Fibroblast of pulmonary artery (primary cell): ENCODE measurements at places on chromosomes 5 and 9.
A peak's percentile ranks its signal among the peaks of the same experiment; 100 is the strongest.

GRCh38 chr5:166497496-166498104 lies 1793.8 kb upstream of the WWC1 start:
- no peak for DNase-seq

GRCh38 chr9:72932619-72933018 lies 20.2 kb downstream of the ALDH1A1 start:
- no peak for DNase-seq

DNA sequence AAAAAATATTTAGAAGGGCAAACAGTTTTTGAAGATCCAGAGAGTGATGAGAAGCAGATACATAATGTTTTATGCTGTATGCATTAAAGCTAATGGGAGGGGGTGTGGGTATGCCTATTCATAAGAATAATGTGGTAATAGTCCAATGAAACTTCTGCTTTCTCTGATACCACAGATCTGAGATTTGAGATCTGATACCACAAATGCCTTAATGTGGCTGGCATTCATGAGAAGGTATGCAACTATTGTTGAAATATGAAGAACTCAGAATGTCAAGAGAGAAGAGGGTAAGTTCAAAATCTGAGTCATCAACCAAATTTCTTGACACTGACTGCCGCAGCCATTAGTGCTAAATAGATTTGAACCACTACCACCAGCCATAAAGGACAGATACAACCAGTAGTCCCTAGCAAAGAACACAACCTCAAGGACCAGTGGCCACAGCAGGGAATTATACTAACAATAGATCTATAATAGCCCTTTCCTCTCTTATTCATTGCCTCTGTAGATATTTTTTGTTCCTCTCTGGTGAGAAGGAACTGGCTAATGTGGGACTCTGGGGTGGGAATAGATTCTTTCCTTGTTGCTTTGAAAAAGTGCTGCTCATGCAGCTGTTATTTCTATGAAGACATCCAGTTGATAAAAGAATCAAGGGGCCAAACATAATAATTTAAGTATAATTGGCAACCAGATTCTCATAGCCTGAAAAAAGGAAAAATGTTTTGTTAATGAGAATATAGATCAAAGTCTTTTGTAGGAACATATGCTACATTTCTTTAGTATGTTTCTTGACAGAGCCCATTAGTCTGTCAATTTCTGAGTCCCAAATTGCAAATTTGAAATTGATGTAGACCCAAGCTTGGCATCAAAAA lies 256.5 kb upstream of the ZNF608 start:
- no peak for DNase-seq

DNA sequence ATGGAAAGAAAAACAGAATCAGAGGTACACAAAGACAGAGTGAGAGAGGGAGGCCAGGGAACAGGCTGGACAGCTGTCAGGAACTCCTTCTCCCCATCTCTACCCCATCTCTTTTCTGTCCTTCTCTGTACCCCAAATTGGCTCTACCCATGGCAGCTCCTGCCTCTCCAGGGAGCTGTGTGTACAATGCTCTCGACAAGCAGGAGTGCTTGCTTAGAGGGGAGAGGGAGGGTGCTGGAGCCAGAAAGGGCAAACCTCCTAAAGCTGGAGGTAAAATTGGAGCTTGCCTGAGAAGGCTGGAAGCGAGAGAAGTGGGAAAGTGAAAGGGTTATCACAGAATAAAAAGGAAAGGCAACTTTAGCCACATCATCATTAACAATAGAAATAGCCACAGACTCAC lies 6.4 kb downstream of the TPM2 start:
- no peak for DNase-seq

GRCh38 chr9:10036095-10036494 lies 576.7 kb downstream of the PTPRD start:
- DNase-seq, result no peak

DNA sequence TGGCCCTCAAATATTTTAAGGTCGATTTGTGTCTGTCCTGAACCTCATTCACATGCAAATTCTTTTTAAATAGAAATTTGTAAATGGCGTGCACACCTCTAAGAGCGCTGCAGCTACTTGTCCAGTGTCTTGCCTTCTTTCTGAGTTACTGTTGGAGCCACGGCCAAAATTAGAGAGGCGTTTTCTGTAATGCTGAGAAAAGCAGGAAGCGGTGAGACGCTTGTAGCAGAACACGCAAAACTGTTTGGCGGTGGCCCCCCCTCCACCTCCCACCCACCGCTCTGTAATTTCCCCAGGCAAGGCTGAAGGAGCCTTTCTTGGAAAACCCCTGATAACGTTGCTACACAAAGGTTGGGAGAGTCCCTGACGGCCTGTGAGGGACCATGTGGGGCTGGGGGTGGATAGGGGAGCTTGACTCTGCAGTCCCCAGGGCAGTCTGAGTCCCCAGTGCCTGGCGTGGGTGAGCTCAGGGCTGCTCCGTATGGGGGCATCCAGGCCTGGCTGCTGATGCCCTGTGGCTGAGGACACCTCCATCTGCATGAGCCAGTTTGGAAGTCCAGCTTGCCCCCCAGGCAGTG lies 96.5 kb downstream of the GADD45G start:
- DNase-seq, result no peak

DNA sequence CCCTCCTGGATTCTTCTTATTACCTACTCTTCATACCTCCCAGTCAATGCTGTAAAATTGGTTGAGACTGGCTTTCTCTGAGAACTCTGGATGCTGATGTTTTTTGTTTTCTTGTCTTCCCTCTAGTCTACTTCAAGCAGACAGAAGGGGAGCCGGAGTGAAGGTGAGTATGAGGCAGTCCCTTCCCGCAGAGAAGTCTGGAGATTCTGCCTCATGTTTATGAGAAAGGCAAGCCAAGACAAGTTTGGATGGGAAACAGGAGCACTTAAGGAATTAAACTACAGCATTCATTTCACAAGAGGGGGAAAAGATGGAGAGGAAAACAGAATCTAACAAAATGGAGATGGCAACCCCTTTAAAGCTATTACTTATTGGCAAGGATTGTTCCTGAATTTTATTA lies 246.1 kb downstream of the TRIM32 start:
- DNase-seq, result no peak

DNA sequence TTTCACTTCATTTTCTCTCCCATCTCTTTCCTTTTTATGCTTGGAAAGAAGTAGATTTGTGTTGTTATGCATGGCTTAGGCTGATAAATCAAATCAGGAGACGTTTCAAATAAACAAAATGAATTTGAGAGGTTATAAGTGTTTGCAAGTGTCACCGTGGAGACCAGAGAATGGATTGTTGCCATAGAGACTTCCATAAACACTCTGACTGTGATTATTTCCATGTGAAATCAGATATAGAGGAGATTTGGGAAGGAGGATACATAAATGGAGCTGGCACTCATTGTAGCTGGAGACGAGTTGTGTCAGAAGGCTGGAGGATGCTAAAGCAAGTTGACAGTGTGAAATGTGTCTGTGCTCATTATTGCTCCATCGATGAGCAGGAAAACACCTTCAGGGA lies 84.2 kb upstream of the PCSK1 start:
- peak; percentile 59 for DNase-seq

DNA sequence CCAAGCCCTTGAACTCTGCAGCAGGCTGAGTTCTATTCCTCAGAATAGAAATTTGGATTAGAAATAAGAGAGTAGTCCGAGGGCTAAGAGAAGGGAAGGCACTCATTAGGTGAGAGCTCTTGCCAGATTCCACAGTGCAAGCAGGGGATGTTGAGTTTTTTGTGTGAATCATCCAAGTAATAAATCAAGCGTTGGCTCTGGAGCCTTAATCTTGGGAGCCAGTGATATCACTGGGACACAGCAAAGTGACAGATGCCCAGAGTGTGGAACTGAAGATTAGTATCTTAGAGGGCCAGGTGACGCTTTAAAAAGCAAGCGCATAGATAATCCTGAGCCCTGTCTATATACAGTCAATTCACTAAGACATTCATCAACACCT lies 60.3 kb downstream of the FOXD1 start:
- DNase-seq, result no peak

- no peak for DNase-seq
Measured at GRCh38 chr5:88396000-88396535, 127.4 kb upstream of the TMEM161B start.

DNA sequence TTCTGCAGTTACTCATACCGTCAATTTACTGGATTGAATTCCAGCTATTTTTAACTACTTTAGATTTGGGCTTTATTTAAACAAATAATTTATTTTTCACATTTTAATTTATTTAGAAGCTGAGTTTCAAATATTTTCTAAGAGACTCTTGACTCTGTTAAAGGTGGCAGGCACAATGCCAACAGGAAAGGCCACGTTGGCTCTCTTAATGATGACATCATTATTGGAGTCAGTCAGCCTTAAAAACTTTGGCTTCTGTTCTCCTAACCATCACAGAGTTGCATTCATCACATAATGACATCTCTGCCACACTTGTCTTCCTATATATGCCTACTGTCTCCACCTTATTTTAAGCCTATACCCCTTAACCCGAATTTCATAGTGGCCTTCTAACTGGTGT lies 172.3 kb upstream of the PLPPR1 start:
- no peak for DNase-seq

GRCh38 chr9:24071716-24072115 lies 245.7 kb upstream of the ELAVL2 start:
- DNase-seq, result no peak

- DNase-seq, result peak; percentile 34
Measured at GRCh38 chr5:76765249-76765648, 49.3 kb downstream of the F2R start.

- no peak for DNase-seq
Measured at GRCh38 chr5:138458856-138459255, 6.4 kb upstream of the EGR1 start.

DNA sequence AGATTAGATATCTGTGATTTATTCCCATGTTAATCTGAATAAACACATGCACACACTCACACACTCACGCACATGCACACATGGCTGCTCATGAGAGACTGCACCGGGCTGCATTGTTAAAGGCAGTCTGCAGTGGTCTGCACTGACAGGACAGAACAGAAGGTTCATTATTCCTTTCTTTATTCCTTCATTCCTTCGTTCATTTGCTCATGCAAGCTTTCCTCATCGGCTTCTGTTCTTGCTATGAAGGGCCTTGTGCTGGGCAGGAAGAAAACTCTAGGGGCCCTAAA lies 41.4 kb upstream of the FSTL4 start:
- no peak for DNase-seq

DNA sequence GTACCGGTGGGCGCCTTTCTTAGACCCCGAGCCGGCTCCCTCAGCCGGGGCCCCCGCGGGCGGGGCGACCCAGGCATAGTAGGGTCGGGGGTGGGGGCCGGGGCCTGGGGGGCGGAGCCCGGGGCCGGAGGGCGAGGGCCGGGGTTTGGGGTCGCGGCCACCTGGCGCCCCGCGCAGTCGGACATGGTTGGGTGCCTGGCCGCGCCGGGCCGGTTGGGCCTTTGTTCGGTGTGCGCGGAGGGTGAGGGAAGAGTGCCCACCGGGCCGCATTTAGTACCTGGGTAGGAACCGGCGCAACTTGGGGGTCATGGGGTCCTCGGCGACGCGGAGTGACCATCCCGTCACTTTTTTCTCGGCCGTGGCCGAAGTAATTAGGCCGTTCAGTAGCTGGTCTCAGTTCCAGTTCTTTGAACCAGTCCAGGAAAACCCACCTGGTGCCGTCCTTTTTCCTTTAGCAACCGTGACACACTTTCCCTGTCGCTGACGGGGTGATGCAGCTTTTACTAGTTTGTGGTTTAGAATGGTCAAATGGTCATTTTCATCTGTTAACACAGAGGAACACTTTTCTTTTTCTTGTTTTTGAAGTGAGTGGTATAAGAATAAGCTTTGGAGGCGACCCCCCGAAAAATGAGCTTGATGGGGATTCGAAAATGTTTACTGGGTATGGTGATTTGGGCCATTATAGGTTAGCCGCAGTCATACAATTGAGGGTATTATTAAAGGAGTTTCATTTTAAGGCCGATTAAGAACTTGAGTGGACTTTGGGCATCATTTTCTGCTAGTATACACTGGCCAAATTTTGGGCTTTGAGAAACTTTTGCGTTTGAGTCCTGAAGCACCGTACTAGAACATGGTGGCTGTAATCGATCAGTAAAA lies 589 bp downstream of the CKS2 start:
- DNase-seq, result no peak

DNA sequence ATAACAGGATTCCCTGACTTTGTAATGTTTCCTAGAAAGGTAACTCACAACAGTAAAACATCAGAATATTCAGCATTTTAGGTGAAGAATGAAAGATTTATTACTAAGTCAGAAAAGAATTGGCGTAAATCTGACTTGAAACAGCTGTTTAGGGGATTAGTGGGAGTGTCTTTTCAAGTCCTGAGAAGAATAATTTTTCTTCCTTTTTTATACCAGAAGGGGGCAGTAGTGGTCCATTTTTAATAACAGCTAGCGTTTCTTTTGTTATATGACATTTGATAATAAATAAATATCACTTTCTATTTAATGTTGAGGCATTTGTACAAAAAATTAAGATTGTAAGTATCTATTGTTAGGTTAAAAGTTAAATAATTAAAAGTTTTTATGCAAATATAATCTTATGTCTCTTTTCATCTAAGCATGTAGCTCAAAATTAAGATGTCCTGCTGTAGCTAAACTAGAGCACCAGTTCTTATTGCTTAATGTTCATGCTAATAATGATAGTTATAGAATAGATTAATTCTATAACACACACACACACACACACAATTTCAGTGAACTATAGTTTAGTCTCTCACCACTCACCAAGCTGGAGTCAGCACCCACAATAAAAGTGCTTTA lies 258.7 kb upstream of the ARRDC3 start:
- DNase-seq, result peak; percentile 64

- no peak for DNase-seq
Measured at GRCh38 chr5:99795031-99795430, 740.1 kb upstream of the FAM174A start.

- DNase-seq, result no peak
Measured at GRCh38 chr9:78046112-78046511, 14.5 kb upstream of the GNAQ start.

- no peak for DNase-seq
Measured at GRCh38 chr9:96386157-96386556, 2.6 kb upstream of the SLC35D2 start.

DNA sequence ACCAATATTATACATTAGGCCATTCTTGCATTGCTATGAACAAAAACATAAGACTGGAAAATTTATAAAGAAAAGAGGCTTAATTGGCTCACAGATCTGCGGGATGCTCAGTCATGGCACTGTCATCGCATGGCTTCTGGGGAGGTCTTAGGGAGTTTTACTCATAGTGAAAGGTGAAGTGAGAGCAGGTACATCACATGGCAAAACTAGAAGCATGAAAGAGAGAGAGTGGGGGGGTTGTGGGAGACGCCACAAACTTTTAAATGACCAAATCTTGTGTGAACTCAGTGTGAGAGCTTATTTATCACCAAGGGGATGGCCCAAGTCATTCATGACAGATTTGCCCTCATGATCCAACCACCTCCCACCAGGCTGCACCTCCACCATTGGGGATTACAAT lies 398.3 kb upstream of the EDIL3 start:
- DNase-seq, result no peak

GRCh38 chr5:169408731-169409130 lies 107.8 kb upstream of the SLIT3 start:
- DNase-seq, result no peak

DNA sequence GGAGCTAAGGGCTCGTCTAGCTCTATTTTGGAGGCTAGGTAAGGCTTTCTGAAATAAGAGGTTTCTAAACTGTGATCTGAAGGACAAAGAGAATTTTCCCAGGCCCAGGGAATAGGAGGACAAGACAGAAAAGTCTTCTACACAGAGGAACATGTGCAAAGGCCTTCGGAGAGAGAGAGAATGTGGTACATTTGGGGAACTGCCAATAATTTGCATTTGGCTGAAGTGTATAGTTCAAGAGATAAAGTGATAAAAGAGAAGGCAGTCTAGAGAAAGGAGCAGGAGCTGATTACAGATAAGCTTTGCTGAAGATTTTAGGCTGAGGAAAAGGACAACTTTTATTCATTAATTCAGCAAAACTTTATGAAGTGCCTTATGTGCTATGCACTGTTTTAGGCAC lies 214.4 kb upstream of the ELL2 start:
- no peak for DNase-seq

GRCh38 chr5:7970816-7971215 lies 101.9 kb downstream of the MTRR start:
- DNase-seq, result no peak
